ENCODE measurements at places on chromosomes 13 and 19. TPM values are rescaled to one million over a fixed set of nuclear protein-coding genes. Genes with fewer than 3 reads are reported as not detected.
A peak's percentile ranks its signal among the peaks of the same experiment; 100 is the strongest.

GRCh38 chr19:1052349-1052975, 12.6 kb downstream of the ABCA7 start:
- peak overlapping the region; percentile 75 for H3K27ac ChIP-seq
- peaks cover 24% of the 10 kb centered on the region for H3K4me1 ChIP-seq
- H3K4me3 ChIP-seq = no peak overlapping the region
- DNase-seq = no peak
- H3K36me3 ChIP-seq = peaks cover 9% of the 10 kb centered on the region

IL11 gene
- 2.9 TPM for total RNA-seq

APOC4 gene
- 0.46 TPM for total RNA-seq

DNA sequence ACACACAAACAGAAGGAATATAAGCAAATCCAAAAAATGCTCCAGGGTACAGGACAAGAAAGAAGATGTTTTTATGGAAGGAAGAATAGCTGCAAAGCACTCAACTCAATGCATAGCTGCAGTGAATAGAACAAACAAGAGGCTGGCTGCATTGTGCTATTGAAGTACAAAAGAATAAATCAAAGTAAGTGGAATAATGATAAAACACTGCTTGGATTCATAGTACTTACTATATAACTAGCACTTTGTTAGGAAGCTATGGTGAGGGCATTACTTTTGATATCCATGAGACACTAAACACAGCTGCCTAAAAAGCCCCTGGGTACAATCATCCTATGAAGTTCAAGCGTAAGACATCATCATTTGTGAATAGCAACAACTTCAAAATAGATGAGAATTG, 350.1 kb downstream of the PCDH9 start:
- no peak overlapping the region for H3K27ac ChIP-seq
- DNase-seq = no peak
- H3K4me1 ChIP-seq = no peaks in the 10 kb centered on the region
- no peaks in the 10 kb centered on the region for H3K27me3 ChIP-seq
- H3K36me3 ChIP-seq = no peaks in the 10 kb centered on the region
- no peak overlapping the region for H3K4me3 ChIP-seq

DMKN gene
- 57.1 TPM for total RNA-seq
